ENCODE measurements at places on chromosomes 2 and 18. TPM values are rescaled to one million over a fixed set of nuclear protein-coding genes. Genes with fewer than 3 reads are reported as not detected.

The SULT1C4 gene
- not detected for total RNA-seq

The SLC9A4 gene
- 0.18 TPM for total RNA-seq

The ZSWIM2 gene
- total RNA-seq: not detected

The IL37 gene
- total RNA-seq: not detected

The MPP4 gene
- total RNA-seq: not detected

The EXOC6B gene
- 17.3 TPM for total RNA-seq

The CIDEA gene
- total RNA-seq: not detected

The PLCD4 gene
- 0.85 TPM for total RNA-seq

The TMEM178A gene
- total RNA-seq: 0.65 TPM

The DUSP19 gene
- 1.6 TPM for total RNA-seq

The COLEC11 gene
- not detected for total RNA-seq

The GORASP2 gene
- total RNA-seq: 80.5 TPM

The GALNT3 gene
- 6.7 TPM for total RNA-seq

The FBXO48 gene
- 1.5 TPM for total RNA-seq

The ASB18 gene
- not detected for total RNA-seq

The MYO5B gene
- total RNA-seq: 0.12 TPM

The SH3BP4 gene
- total RNA-seq: 0.94 TPM

The TRABD2A gene
- 93.7 TPM for total RNA-seq

The ACTG2 gene
- not detected for total RNA-seq

The RAX gene
- not detected for total RNA-seq

The IL1A gene
- total RNA-seq: 0.44 TPM

The CRYBA2 gene
- total RNA-seq: not detected

The CPO gene
- total RNA-seq: not detected

The TP53I3 gene
- 0.17 TPM for total RNA-seq

The TXNDC2 gene
- total RNA-seq: not detected

The EFR3B gene
- total RNA-seq: not detected

The AOX1 gene
- total RNA-seq: not detected

The CROCC2 gene
- total RNA-seq: not detected

The TMEM163 gene
- 1.3 TPM for total RNA-seq

The SATB2 gene
- 0.05 TPM for total RNA-seq

The PPP3R1 gene
- total RNA-seq: 83.9 TPM

The METTL8 gene
- 23.3 TPM for total RNA-seq

The DCDC2C gene
- total RNA-seq: not detected

The DIPK1C gene
- total RNA-seq: not detected

The ANKRD23 gene
- 11.2 TPM for total RNA-seq

The POTEJ gene
- total RNA-seq: not detected

The NETO1 gene
- total RNA-seq: not detected

The PPIG gene
- total RNA-seq: 64.3 TPM

The NDUFV2 gene
- 222 TPM for total RNA-seq

The ANKRD30B gene
- not detected for total RNA-seq

The SOWAHC gene
- 1.3 TPM for total RNA-seq

The LOXL3 gene
- 2.0 TPM for total RNA-seq

The POTEF gene
- not detected for total RNA-seq

The CACNB4 gene
- 0.37 TPM for total RNA-seq

The TUBA4B gene
- not detected for total RNA-seq

The DNAJC5G gene
- total RNA-seq: not detected

The SH2D6 gene
- total RNA-seq: 0.40 TPM

The FAM161A gene
- total RNA-seq: 2.1 TPM

The GRB14 gene
- total RNA-seq: not detected

The CYP27C1 gene
- total RNA-seq: not detected

The NTSR2 gene
- total RNA-seq: not detected

The C2orf72 gene
- not detected for total RNA-seq

All from T-helper 17 cell (primary cell).